ENCODE measurements at places on chromosomes 3 and 15.

DNA sequence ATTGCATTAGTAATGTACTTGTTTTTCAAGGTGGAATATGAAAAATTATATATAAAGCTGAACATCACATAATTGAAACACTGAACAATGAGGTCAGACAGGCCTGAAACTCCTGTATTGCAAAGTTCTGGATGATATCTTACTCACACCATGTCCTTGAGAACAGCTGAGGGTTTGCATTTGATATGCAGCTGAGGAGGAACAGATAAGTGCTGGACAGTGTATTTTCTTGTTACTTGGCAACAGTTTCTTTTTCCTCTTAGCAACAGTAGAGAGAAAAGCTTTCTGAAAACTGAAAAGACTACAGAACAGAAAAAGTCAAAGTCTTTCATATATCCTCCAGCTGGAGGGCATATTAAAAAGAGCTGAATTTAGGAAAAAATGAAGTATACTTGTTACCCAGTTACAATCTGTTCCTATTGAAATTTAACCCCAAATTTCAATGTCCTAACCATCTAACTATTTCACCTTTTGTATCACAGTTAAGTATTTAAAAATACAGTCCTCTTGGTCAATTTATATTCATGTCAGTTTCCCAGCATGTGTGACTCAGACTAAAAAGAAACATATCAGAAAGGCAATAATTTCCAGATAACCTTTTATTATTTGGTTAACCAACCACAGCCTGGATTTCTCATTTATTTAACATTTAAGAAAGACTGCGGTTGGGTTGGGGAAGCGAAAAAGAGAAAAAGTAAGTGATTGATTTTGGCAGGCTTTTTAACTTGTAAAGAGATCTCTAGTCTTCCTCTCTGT lies 733.0 kb upstream of the DPPA4 start:
- no peak for DNase-seq

DNA sequence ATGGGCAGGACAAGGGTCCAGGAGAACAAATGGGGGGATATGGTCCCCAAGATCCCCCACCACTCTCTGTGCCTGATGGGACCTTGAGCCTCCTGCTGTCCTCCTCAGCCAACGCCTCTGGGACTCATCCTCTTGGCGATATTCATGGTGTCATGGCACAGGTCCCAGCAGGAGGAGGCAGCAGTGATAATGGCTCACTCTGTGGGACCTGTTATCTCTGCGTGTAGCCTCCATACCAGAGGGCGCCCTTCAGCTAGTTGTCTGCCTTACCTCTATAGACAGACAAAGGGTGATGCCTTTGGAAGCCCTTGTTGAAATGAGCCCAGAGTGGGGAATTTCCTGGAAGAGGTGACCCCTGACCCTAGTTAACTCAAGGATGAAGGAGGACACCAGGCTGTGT lies 7.4 kb downstream of the ZBTB47 start:
- DNase-seq, result no peak

- DNase-seq, result peak; percentile 91
These were observed at the start of gene TNIK for GRCh38 chr3:171459942-171460724. Gene TNIK, minus strand, starts transcription at chr3:171460405. Its CDS starts 342 bp downstream, at chr3:171460063.

DNA sequence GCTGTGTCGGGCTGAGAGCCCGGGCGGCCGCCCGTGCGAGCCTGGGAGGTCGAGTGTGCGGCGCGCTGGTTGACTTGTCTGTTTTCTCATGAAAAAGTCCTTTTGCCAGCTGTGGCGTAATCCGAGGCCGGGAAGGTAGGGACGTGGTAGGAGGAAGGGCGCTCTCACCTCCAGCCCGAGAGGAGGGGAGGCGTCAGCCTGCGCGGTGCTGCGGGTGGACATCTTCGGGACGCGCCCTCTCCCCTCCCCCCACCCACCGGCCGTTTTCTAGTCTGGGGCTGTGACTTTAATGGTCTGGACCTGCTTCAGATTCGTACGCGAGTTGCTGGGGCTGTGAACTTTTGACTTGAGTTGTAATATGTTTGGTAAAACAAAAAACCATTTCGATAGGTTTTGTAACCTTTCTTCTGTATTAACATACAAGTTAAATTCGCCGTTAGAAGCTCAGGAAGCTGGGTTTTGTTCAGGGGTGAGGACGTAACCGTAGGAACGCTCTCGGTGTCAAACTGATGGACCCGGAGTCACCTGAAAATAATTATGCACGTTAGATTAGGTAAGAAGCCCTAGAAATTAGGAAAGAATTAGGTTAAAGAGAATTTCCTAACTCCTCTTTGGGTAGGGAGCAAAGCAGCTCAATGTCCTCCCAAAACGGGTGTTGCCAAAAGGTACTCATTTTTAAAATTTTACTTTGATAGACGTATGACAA lies 762 bp downstream of the NCK1 start:
- DNase-seq, result peak; percentile 23

DNA sequence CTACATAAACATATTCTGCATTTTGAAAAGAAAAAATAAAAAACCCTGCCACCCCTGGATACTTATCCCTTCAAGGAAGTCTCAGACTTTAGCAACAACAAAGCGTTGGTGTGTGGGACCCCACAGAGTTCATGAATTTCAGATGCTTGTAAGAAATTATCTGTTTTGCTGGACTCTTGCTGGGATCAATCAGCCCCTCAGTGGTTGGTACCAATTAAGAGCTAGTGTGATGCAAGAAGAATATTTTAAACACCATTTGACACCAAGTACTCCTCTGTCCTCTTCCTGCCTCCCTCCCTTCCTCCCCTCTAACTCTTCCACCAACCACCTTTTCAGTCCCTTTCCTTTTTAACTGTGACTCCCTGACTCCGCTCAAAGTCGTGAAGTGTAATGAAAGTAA lies 51.5 kb downstream of the SST start:
- DNase-seq, result no peak

DNA sequence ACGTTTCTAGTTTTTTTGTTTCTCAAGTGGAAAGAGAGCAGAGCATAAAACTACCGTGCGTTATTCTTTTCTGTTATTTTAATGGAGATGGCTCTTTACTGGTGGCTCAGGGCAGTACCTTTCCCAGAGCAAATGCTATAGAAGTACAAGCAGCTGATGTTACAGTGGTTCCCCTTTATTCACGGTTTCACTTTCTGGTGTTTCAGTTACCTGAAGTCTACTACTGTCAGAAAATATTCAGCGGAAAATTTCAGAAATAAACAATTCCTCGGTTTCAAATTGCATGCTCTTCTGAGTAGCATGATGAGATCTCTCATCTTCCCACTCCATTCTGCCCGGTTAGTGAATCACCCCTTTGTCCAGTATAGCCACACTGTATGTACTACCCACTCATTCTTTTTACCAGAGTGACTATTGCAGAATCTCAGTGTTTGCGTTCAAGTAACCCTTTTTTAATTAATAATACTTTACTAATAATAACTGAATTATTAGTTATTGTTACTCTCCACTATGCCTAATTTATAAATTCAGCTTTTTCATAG lies 597.5 kb upstream of the ROBO2 start:
- DNase-seq, result no peak

- DNase-seq, result no peak
These were observed 29.2 kb upstream of the UMPS start for GRCh38 chr3:124700880-124701684.

DNA sequence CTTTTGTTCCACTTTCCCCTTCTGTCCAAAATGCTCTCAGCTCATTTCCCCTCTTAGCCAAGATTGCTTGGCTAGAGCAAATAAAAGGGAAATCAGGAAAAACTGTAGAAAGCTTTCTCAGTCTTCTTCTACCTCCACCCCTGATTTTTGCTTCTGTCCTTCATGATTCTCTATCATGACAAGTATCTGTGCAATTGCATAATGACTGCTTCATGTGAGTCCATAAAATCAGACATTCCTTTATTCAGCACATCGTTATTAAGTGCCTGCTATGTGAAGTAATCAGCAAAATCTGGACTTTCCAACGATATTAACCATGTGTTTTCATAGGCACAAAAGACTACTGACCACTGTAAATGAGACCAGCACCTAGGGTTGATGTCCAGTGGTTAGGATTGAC lies 321.5 kb upstream of the CBLB start:
- DNase-seq, result no peak

GRCh38 chr3:157370867-157371266 lies 65.8 kb upstream of the PTX3 start:
- DNase-seq, result no peak

DNA sequence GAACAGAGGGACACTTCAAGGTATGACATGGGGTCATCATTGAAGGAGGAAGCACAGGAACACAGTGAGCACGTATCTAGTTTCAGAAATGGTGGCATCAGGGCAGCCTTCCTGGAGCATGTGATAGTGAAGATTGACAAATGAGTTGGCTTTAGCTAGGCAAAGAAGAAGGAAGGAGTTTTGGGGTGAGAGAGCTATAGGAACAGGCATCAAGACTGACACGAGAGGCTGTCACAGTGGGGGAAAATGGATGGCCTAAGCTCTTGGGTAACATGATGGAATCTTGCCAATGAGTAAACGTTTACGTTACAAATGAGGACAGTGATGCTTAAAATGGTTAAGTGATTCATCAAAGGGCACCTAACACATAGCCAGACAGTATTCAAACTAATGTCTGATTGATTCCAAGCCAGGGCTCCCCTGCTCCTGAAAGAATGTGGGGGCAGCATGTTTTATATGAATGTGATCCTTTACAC lies 23.1 kb upstream of the GPR171 start:
- DNase-seq, result no peak

DNA sequence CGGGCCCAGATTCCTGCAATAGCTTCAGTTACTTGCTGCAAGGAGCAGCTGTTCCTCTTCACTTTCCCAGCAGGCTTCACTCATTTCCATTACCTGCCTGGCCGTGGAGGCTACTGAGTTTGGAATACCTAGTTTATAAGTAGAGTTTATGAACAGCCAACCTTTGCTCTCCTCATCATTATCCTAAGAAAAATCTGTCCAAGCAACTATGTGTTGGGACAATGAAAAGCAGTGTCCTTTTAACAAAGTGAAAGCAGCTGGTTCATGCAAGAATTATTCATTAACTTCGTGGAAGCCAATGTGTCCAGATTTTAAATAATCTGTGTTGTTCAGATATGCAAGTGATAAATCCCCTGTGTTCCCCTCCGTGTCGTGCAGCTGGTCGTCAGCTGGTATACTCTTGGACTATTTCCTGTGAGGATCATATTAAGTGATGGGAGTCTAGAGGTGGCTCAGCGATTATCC lies 39.3 kb upstream of the SSR3 start:
- DNase-seq, result no peak

GRCh38 chr15:87522997-87523396 lies 733.5 kb downstream of the NTRK3 start:
- no peak for DNase-seq

- DNase-seq, result no peak
These were observed 19.7 kb downstream of the MGLL start for GRCh38 chr3:127802606-127803005.

DNA sequence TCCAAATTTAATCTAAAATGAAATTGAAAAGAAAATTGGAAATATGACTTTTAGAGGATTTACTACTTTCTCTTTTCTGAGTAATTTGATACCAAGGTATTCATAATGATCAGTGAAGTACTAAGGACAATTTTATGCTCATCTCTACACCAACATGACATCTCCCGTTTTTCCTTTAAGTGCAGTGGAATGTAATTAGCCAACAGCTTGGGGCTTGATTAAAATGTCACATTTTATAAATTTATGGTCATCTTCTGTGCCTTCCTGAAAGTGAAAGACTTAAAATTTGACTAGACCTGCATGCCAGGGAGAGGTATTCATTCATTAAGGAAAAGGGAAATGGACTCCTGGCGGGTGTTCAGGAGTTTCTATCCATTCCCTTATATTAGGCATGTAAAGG lies 228.2 kb upstream of the CNTN3 start:
- no peak for DNase-seq

DNA sequence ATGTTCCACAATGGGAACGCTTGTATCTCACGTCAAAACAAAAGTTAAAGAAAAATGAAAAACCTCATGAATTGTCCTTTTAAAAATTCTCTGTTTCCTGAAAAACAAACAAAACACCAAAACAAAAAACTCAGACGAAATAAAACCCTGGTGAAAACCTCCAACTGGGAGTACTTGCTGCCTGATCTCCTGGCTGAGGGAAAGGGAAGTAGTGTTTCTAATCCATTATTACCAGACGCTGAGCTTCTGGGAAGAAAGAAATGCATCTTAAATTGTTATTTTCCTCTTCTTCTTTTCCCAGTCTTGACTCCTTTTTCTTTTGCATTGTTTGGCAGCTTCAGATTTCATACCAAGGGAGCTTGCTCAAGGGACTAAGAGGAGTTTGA lies 243.2 kb upstream of the RGMA start:
- DNase-seq, result no peak

- DNase-seq, result no peak
These were observed 50.4 kb downstream of the GLB1 start for GRCh38 chr3:33046521-33046920.

- no peak for DNase-seq
These were observed 49.8 kb downstream of the IQSEC1 start for GRCh38 chr3:13023235-13023970.

GRCh38 chr15:36519067-36519466 lies 60.4 kb upstream of the CDIN1 start:
- no peak for DNase-seq

- DNase-seq, result no peak
These were observed 67.7 kb upstream of the NSMCE3 start for GRCh38 chr15:29337156-29337959.

- no peak for DNase-seq
These were observed 8.5 kb downstream of the CDCP1 start for GRCh38 chr3:45137656-45138181.

DNA sequence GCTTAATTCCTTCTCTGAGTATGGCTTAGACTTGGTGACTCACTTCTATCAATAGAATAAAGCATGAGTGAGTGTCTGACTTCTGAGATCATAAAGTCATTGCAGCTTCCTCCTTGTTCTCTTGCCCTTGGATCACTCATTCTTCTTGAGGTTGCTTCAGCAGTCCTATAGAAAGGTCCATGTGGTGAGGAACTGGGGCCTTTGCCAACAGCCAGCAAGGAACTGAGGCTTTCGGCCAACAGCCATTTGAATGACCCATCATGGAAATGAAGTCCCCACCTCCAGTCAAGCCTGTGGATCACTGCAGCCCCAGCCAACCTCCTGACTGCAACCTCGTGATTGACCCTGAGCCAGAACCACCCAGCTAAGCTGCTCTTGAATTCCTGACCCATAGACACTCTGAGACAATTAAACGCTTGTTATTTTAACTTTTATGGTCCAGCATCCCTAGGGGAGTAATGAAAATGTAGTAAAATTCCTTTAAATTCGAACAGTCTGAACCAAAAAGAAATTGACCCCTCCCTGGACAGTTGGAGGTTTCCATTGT lies 84.5 kb downstream of the WDR76 start:
- no peak for DNase-seq

DNA sequence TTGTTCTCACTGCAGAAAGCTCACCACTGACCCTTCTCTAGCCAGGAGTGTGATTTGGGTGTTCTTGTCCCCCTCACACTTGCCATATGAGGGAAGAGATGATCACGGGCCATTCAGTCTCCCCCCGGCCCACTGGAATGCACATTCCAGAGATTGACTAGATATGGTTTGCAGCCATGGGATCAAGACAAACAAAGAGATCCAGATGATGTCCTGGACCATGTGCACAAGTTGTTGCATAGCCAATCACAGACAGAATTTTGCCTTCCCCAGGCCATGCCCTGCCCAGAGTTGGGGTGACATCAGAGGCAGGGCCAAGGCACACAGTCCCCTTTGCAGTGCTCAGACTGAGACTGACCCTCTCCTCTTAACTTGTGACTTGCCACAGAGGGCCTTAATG lies 14.8 kb downstream of the MUC13 start:
- DNase-seq, result no peak

Data from activated CD4-positive, alpha-beta T cell treated with anti-CD3 and anti-CD28 coated beads for 24 hours (primary cell).